ENCODE measurements at places on chromosomes 16 and 17.

GRCh38 chr16:14566599-14566998, 63.5 kb downstream of the PARN start:
- no peak for DNase-seq

DNA sequence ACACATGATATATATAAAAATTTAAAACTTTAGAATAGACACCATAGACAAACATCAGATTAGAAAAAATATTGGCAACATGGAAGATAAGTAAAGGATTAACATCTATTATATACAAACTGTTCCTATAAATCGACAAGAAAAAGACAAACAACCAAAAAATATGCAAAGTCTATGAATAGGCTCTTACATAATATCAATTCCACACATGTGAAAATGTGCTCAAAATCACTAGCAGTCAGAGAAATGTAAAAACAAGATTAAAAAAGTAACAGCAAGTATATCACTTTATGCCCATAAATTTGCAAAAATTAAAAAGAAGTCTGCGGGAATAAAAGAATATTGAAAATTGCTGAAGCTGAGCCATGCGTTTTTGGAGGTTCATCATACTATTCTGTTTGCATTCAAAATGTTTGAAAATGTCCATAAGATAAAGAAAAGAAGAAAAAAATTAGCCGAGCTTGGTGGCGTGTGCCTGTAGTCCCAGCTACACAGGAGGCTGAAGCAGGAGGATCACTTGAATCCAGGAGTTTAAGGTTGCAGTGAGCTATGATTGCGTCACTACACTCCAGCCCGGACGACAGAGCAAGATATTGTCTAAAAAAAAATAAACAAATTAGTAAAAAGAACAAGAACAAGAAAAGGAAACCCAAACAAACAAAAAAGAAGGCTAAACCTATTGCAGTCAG, 11.2 kb upstream of the ERN2 start:
- no peak for DNase-seq

DNA sequence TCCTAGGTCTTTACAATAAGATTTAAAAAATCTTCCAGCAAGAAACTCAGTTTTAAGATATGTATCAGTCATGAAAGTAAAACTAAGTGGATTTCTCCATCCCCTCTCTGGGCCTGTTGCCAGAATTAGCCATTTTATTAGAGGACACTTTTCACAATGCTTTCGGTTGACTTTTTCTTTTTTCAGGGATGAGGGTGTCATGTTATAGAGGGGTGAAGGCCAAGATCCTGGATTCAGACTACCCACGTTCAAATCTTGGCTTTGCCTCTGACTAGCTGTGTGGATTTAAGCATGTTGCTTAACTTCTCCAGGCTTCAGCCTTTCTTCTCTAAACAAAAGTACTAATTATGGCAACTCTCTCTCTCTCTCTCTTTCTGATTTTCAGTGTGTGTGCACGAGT, 111.7 kb upstream of the COX10 start:
- no peak for DNase-seq

- peak; percentile 5 for DNase-seq
Measured at GRCh38 chr16:80687606-80688005, 116.8 kb downstream of the CDYL2 start.

DNA sequence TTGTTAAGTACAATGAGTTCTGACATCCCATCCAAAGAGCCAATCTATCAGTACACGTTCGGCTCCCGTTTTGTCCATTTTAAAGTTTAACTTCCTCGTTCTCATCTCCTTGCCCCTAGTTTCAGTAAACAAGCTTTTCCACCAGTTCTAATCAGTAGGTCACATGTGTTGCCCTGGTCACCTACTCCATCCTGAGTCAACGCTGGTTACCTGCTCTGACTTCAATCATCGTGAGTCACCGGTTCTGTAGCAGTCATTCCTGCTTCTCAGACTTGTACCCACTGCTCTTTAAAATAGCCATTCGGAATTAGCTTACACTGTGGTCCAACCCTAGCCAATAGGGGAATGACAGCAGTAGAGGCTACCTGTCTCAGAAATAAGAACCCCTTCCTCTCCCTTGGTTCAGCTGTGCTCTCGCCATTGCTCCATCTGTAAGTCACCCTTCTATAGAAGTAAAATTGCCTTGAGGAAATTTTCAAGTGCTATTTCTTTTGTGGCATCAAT, 191.0 kb downstream of the CPPED1 start:
- DNase-seq = peak; percentile 43

DNA sequence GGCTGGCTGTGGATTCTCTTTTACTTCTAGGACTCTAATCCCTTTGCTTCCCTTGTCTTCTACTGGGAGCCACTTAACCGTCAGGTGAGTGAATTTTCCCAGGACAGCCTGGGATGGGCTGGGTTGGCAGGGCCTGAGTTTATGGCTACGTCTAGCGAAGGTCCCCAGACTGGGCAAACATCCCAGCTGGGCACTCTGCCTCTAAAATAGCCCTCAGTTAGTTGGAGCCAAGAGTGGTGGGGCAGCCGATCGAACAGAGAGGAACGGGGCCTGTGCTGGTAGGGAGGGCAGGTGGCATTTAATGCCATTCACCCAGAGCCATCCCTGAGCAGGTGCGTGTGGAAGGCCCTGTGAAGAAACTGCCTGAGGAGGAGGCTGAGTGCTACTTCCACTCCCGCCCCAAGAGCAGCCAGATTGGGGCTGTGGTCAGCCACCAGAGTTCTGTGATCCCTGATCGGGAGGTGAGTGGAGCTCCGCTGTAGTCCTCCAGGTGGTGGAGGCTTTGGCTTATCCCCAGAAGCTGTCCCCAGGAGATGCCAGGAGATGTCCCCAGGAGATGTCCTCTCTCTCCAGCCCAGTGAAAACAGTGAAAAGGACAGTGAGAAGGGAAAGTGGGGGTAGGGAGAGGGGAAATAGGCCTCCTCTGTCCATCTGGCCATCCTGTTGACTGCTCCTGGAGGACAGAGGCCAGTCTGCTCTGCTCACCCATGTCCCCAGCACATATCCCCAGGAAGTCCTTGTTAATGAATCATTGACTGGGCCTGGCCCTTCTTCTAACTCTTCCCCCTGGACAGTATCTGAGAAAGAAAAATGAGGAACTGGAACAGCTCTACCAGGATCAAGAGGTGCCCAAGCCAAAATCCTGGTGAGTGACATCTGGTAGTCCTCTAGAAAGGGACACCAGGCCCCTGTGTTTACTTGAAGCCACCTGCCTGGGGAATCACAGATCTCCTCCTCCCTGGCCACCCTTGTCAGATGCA, 4.4 kb downstream of the PNPO start:
- no peak for DNase-seq
